ENCODE measurements at places on chromosomes 3 and 15.

DNA sequence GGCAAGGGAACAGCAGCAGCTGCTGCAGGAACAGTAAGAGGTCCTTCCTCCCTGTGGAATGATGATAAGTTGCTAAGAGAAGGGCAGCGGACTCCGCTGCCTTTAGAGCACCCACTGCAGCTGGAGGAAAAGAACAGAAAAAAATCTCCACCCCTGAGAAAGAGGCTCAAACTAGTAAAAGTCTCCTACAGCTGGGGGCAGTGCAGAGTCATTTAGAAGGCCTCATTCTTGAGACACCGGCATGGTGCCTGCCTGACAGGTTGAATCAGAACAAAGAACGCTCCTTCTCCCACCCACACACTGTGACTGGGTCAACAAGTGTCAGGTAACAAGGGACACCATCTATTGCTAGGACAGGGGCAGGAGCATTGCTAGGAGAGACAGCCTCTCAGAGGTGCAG is 188.4 kb downstream of the ABHD5 start:
- DNase-seq: no peak

DNA sequence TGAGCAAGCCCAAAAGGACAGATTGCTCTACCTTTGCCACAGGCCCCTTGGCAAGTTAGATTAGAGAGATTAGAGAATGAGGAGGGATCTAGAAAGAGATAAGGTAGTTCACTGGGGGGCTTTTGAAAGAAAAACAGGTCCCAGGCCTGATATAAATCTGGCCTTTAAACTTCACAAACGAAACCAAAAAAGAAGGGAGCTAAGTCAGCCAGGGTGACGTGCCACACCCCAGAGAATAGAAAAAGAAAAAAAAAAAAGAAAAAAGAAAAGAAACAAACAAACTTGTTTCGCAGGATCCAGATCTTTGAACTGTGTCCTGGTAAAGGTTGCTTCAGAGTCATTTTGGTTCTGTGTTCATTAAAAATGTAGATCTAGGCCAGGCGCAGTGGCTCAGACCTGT is 3.6 kb downstream of the KAT2B start:
- no peak for DNase-seq

DNA sequence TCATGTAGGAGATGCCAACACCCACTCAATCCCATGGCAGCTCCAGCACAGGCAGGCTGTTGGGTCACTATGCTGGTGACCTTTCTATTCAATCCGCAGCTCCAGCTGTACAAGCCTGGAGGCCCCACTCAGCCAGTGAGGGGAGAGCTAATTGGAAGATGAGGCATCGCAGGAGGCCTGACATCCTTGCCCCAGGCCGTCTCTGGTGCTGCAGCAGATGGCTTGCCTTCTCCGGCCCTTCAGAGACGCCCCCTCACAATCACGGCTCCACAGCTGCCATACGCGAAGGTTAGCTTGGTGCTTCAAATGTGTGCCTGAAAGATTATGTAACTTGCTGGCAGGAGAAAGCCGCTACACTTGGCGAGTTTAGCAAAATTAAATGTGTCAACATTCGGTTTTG is 104.2 kb upstream of the CLSTN2 start:
- no peak for DNase-seq

DNA sequence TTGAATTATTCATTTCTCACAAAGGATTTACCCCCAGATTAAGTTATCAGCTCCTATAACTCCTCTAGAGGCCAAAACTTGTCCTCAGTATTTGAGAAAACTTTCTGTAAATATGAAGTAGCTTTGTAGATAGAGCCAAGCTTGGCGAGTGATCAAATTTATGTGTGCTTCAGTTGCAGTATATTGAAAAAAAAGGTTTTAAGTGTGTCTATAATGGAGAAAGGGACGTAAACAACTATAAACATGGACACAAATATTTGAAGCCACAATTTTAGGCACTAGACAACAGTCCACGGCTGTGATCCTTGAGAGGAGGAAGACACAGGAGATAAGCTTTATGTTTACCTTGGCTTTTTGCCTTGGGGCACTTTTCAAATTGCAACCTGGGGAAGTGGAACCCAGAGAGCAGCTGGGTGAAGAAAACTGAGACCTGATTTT is 118.7 kb downstream of the THRB start:
- no peak for DNase-seq

GRCh38 chr15:100672959-100673358 is 70.6 kb downstream of the ASB7 start:
- DNase-seq: no peak

- DNase-seq: no peak
Observed at GRCh38 chr15:45148076-45149059, 18.6 kb downstream of the DUOX1 start.

GRCh38 chr15:38216763-38217162 is 35.9 kb upstream of the SPRED1 start:
- DNase-seq: peak; percentile 14

GRCh38 chr3:155070932-155071387 is 9.2 kb upstream of the MME start:
- DNase-seq: peak; percentile 80
